Heart left ventricle (tissue), 16 donors: ENCODE measurements at places on chromosomes 13 and 19.

GRCh38 chr19:35217649-35217990 lies 10.9 kb downstream of the FAM187B start:
- H3K36me3 ChIP-seq = no peaks in the 10 kb centered on the region
- peaks cover 9% of the 10 kb centered on the region for H3K4me1 ChIP-seq
- no peak overlapping the region for H3K4me3 ChIP-seq
- H3K27me3 ChIP-seq = no peaks in the 10 kb centered on the region

DNA sequence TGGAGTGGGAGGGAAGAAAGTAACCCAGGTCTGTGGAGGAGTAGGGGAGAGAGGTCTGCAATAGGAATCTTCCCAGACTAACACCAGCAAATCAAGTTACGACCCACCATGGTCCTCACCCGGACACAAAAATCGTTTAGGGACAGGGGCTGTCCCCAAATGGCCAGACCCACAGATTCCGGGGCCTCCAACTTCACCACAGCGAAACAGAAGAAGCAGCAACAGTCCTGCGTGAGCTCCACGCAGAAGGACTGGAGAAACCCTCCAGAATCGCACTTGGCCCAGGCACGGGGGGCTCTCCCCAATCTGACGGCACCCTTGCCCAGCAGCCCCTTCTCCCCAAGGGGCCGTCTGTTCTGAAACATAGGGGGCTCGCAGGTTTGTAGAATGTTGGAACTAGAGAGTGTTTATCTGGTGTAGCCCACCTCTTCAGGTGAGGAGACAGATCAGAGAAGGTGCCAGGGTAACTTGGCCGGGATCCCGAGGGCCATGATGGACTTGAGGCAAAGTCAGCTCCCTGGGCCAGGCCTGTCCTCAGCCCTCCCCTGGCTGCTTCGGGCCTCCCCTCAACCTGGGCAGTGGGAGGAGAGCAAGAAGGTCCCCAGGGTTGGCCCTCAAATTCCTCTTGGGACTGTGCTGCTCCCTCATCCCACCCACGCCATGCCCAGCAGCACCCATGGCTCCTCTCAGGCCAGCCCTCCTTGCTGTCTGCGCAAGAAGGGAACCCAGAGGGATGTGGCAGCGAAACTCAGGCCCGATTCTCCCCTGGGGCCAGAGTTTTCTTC lies 82.5 kb upstream of the GPR183 start:
- H3K36me3 ChIP-seq = no peaks in the 10 kb centered on the region
- no peak overlapping the region for H3K4me3 ChIP-seq
- H3K27ac ChIP-seq = no peak overlapping the region
- no peaks in the 10 kb centered on the region for H3K27me3 ChIP-seq

DNA sequence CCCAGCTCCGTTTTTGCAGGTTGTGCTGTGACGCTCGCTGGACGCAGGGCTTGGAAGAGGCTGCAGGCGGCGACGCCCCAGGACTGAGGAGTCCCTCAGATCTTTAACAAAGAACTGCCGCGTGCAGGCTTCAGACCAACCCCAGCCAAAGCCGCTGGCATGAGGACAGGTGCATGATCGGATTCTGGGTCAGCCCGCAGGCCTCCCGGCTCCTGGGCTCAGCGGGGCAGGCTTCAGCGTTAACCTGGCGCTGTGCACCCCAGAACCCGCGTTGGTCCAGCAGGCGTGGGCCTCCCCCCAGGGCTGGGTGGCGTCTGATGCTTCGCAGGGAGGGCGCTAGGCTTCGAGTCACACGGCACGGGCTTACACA lies 920 bp upstream of the TIMM13 start:
- no peak for DNase-seq
- H3K4me3 ChIP-seq = no peak overlapping the region
- peaks cover 3% of the 10 kb centered on the region for H3K4me1 ChIP-seq
- H3K27me3 ChIP-seq = no peaks in the 10 kb centered on the region
- H3K36me3 ChIP-seq = no peaks in the 10 kb centered on the region

DNA sequence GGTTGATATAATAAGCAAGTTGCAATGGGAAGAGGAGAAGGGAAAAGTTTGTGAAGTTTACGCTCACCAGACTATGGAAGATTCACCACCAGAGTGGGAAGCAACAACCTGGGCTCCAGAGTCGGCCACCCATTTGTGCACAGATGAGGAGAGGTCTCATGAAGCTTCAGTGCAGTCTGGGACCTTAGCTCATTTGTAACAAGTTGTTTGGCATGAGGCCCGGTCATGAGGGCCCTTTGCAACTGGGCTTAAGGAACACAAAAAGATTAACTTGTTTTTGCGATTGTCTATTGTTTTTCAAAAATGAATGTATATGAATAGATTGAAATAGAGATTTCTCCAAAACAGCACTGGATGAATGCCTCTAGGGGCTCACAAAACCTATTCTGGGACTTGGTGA lies 94.2 kb downstream of the ZNF737 start:
- no peak for DNase-seq
- no peaks in the 10 kb centered on the region for H3K36me3 ChIP-seq
- no peaks in the 10 kb centered on the region for H3K4me1 ChIP-seq
- H3K4me3 ChIP-seq = no peak overlapping the region

DNA sequence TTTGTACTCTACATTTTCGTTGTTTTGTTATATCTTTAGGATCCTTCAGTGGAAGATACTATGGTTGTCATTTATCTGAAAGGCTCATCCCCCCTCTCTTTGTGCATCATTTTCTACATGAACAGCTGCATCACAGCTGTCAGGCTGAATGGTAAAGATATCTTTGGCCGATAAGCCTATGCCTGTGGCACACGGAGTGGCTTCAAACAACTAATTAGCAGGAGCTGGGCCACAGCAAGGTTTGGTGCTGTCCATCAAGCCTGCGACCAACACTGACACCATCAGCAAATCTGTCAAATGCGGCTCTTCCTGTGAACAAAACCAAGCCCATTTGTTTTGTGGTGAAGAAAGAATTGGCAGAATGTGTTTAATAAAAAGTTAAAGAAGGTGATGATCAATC lies 334.4 kb downstream of the PCDH9 start:
- H3K27ac ChIP-seq = no peak overlapping the region
- H3K36me3 ChIP-seq = no peaks in the 10 kb centered on the region
- DNase-seq = no peak
- no peak overlapping the region for H3K4me3 ChIP-seq
- H3K27me3 ChIP-seq = no peaks in the 10 kb centered on the region
- H3K4me1 ChIP-seq = no peaks in the 10 kb centered on the region

GRCh38 chr13:35704331-35704730 lies 227.8 kb upstream of the MAB21L1 start:
- DNase-seq = no peak
- H3K4me1 ChIP-seq = no peaks in the 10 kb centered on the region
- H3K4me3 ChIP-seq = no peak overlapping the region
- H3K36me3 ChIP-seq = no peaks in the 10 kb centered on the region
- no peaks in the 10 kb centered on the region for H3K27me3 ChIP-seq
- H3K27ac ChIP-seq = no peak overlapping the region

DNA sequence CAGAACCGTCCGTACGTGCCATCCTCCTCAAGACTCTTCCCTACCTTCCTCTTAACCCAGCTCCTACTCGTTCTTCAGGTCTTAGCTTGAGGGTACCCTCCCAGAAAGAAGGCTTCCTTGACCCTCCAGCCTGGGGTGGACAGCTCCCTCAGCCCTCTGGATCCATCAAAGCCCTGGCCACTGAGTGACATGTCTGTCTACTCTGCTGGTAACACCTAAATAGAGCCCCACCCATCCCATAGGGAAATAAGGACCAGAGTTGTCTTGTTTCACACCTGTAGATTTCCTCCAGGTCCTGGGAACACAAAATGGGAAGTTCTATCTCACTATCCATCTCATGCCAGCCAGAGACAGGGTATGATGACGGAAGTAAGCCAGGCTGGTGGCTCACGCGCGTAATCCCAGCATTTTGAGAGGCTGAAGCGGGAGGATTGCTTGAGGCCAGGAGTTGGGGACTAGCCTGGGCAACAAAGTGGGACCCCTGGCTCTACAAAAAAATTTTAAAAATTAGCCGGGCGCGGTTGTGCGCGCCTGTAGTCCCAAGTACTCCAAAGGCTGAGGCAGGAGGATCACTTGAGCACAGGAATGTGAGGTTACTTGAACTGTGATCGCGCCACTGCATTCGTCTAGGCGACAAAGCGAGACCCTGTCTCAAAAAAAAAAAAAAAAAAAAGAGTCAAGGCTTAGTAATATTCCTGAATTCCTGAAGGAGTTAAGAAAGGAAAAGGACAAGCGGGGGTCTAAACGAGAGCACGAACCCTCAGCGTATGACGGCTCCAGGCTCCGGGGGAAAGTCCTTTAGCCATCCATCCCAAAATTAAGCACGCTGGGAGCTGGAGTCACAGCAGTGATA lies 566 bp upstream of the CCDC97 start:
- DNase-seq = no peak
- H3K27me3 ChIP-seq = no peaks in the 10 kb centered on the region
- peak overlapping the region; percentile 96 for H3K27ac ChIP-seq
- peaks cover 47% of the 10 kb centered on the region for H3K4me1 ChIP-seq
- peaks cover 2% of the 10 kb centered on the region for H3K36me3 ChIP-seq

GRCh38 chr13:112150352-112150751 lies 83.4 kb downstream of the SOX1 start:
- no peaks in the 10 kb centered on the region for H3K4me1 ChIP-seq
- H3K4me3 ChIP-seq = no peak overlapping the region
- no peaks in the 10 kb centered on the region for H3K27me3 ChIP-seq
- no peak overlapping the region for H3K27ac ChIP-seq
- H3K36me3 ChIP-seq = no peaks in the 10 kb centered on the region
- DNase-seq = no peak

- no peaks in the 10 kb centered on the region for H3K27me3 ChIP-seq
- H3K36me3 ChIP-seq = no peaks in the 10 kb centered on the region
- H3K4me1 ChIP-seq = peaks cover 57% of the 10 kb centered on the region
- H3K27ac ChIP-seq = peak overlapping the region; percentile 100
- DNase-seq = peak; percentile 69
Observed at GRCh38 chr19:47111006-47111621, 2.5 kb downstream of the ZC3H4 start.

DNA sequence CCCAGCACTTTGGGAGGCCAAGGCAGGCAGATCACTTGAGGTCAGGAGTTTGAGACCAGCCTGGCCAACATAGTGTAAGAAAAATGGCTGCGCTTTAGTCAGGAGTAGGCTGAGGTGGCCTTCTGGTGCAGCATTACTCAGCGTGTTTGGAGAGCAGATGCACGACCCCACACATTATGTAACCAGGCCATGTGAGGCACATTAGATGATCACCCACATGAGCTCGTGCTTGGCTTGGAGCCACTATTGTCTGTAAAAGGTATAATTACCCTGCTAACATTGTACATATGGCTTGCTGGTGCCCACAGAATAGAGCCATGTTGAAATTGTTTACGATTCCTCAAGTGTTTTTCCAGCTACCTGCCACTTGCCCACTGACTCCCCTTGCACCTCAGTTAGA lies 24.0 kb upstream of the SCEL start:
- H3K27ac ChIP-seq = no peak overlapping the region
- H3K36me3 ChIP-seq = no peaks in the 10 kb centered on the region
- no peak for DNase-seq
- no peaks in the 10 kb centered on the region for H3K27me3 ChIP-seq
- no peak overlapping the region for H3K4me3 ChIP-seq
- H3K4me1 ChIP-seq = no peaks in the 10 kb centered on the region

- peak overlapping the region; percentile 76 for H3K27ac ChIP-seq
- no peak overlapping the region for H3K4me3 ChIP-seq
- H3K4me1 ChIP-seq = peaks cover 51% of the 10 kb centered on the region
- no peaks in the 10 kb centered on the region for H3K36me3 ChIP-seq
Observed at GRCh38 chr13:40985381-40986100, 33.6 kb downstream of the ELF1 start.

- no peaks in the 10 kb centered on the region for H3K4me1 ChIP-seq
- no peak overlapping the region for H3K27ac ChIP-seq
- DNase-seq = no peak
- H3K4me3 ChIP-seq = no peak overlapping the region
- no peaks in the 10 kb centered on the region for H3K36me3 ChIP-seq
Observed at GRCh38 chr13:73683746-73684145, 450.5 kb downstream of the KLF12 start.

- DNase-seq = peak; percentile 57
- H3K27ac ChIP-seq = peak overlapping the region; percentile 8
- H3K27me3 ChIP-seq = no peaks in the 10 kb centered on the region
- H3K4me3 ChIP-seq = no peak overlapping the region
Observed at GRCh38 chr13:98970330-98970729, 7.5 kb downstream of the DOCK9 start.

DNA sequence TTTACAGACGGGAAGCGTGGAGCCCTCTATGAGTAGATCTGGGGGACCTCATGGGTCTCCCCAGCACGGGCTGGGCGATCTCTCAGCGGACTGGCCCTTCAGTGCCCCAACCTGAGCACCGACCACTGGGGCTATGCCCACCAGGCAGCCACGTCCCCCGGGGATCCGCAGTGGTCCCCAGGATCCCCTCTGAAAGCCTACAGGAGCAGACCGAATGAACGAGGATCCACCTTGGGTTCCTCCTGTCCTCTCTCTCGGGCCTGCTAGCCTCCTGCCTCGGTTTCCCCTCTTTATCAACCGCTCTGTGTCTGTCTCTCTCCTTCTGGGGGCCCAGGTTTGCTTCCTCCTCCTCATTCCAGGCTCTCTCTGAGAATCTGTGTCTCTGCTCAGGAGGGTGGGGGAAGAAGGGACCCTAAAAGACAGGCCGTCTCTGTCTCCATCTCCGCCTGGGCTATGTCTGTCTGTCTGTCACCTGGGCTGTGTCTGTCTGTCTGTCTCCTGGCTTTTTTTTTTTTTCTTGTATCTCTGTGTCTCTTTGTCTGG lies 2.0 kb upstream of the MEIS3 start:
- H3K27ac ChIP-seq = no peak overlapping the region
- DNase-seq = no peak
- no peak overlapping the region for H3K4me3 ChIP-seq
- peaks cover 22% of the 10 kb centered on the region for H3K27me3 ChIP-seq

DNA sequence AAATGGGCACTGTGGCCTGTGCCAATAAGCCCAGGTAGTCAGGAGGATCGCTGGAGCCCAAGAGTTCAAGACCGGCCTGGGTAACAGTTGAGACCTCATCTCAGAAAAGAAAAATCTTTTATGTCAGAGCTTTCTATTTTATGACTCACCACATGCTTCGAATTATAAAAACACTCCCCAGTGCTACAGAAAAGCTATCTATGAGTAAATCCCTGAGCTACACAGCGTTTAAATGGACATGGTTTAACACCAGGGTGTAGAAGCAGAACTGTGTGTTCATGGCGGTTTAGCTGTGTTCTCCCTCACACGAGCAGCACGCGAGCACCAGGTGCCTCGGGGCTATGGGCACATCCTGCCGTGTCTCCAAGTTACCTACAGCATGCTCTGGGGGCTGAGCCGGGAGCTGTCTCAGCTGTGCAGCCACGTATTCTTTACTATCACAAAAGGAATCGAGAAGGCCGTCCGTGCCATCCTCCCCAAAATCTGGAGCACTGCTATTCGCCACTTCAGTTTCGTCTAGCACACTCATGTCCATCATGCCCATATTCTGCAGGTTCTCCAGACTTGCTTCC lies 6.7 kb downstream of the SAFB2 start:
- H3K27me3 ChIP-seq = no peaks in the 10 kb centered on the region
- DNase-seq = no peak
- peaks cover 47% of the 10 kb centered on the region for H3K4me1 ChIP-seq
- peaks cover 88% of the 10 kb centered on the region for H3K36me3 ChIP-seq
- no peak overlapping the region for H3K27ac ChIP-seq

- no peak overlapping the region for H3K27ac ChIP-seq
- H3K36me3 ChIP-seq = peaks cover 31% of the 10 kb centered on the region
- H3K4me1 ChIP-seq = peaks cover 3% of the 10 kb centered on the region
- no peaks in the 10 kb centered on the region for H3K27me3 ChIP-seq
Observed at GRCh38 chr13:49287995-49288394, 40.3 kb downstream of the CDADC1 start.

- H3K36me3 ChIP-seq = peaks cover 12% of the 10 kb centered on the region
- H3K27me3 ChIP-seq = no peaks in the 10 kb centered on the region
- no peak for DNase-seq
- no peak overlapping the region for H3K4me3 ChIP-seq
- no peaks in the 10 kb centered on the region for H3K4me1 ChIP-seq
Observed at GRCh38 chr19:12521996-12522395, 29.3 kb downstream of the ZNF564 start.
